NCI-H2227 treated with DMSO at 0.1 percent for 48 hours (cell line): ENCODE measurements at places on chromosomes 11 and 22.

DNA sequence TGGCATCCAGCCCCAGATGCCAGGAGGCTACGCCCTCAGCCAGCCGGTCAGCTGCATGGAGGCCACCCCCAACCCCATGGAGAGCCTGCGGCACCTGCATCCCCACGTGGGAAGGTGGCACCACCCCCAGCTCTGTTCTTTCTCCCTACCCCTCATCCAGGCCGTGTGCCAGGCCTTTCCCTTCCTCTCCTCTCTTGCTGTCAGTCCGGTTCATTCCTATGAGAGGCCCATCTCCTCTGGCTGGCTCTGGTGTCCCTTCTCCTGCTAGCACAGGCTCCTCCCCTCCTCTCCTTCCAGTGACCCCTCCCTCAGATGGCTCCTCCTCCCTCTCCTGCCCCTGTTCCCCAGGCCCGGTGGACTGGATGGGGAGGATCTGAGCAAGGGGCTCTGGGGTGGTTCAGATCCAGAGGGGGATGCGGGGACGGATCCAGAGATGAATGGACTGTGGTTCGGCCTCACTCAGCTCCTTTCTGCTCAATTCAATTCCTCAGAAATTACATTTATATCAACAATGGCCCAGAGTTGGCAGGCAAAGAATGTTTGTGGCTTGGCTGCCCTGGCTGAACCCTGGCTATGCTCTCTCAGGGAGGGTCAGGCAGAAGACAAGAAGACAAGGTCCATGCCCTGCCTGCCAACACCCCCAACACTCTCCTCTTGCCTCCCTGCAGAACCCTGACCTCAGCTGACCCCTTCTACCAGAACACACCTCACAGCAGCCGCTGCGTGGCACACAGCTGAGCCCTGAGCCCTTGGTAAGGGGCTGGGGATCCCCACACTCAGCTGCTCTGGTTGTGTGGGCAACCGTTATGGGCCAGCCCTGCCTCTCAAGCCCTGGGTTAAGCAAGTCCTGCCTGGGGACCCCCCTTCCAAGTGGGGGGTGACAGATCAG, 18.5 kb upstream of the LRRC10B start:
- no peak for DNase-seq

GRCh38 chr11:33645686-33646085, 54.9 kb downstream of the C11orf91 start:
- DNase-seq: no peak

GRCh38 chr22:44293876-44294275, 18.9 kb downstream of the SHISAL1 start:
- DNase-seq: no peak

GRCh38 chr22:39845529-39845928, 48.0 kb downstream of the ENTHD1 start:
- DNase-seq: no peak

GRCh38 chr11:31995525-31996094, 95.3 kb upstream of the RCN1 start:
- no peak for DNase-seq

DNA sequence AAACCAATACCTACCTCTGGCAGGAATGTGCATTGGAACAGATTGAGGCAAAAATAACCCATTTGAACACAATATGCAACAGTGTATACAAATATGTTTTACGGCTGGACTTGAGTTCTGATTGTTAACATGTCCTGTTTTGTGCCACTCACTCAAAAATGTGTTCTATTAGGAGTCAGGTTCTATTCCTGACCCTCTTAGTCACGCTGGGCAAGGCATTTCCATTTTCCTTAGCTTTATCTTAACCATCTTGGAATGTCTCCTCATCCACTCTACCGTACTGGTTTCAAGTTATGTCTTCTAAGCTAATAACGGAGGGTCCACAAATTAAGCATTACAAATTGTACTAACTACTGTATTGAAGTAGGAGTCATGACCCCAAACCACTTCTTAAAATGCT, 78.6 kb downstream of the MAML2 start:
- no peak for DNase-seq

DNA sequence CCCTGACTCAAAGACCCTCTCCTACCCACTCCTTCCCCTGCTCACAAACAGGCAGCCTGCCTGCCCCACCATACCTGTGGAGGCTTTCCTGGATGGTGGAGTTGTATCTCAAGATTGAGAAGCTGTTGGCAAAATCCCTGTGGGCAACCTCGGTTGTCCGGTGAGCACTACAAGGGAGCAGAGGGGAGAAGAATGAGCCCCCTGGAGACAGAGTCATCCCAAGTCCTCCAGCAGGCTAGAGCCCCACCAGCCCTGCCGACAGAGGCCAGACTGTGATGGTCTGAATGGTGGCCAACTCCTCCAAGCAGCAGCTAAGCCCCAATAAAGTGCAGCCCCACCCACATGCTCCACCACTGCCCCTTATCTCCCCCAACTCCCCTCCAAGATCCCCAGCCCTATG, 17.5 kb downstream of the TMPRSS13 start:
- DNase-seq: no peak

DNA sequence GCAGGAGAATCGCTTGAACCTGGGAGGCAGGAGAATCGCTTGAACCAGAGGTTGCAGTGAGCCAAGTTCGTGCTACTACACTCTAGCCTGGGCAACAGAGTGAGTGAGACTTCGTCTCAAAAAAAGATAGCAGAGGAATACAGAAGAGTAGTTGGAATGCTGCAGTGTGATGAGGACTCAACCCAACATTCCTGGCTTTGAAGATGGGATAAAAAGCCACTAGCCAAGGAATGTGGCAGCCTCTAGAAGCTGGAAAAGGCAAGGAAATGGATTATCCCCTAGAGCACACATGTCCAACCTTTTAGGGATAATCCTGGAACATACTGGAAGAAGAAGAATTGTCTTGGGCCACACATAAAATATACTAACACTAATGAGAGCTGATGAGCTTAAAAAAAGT, 13.9 kb downstream of the SLC25A17 start:
- DNase-seq: no peak

GRCh38 chr11:2797741-2798361, 87.7 kb downstream of the CDKN1C start:
- DNase-seq: no peak

GRCh38 chr11:131491503-131491902, 121.1 kb downstream of the NTM start:
- no peak for DNase-seq

DNA sequence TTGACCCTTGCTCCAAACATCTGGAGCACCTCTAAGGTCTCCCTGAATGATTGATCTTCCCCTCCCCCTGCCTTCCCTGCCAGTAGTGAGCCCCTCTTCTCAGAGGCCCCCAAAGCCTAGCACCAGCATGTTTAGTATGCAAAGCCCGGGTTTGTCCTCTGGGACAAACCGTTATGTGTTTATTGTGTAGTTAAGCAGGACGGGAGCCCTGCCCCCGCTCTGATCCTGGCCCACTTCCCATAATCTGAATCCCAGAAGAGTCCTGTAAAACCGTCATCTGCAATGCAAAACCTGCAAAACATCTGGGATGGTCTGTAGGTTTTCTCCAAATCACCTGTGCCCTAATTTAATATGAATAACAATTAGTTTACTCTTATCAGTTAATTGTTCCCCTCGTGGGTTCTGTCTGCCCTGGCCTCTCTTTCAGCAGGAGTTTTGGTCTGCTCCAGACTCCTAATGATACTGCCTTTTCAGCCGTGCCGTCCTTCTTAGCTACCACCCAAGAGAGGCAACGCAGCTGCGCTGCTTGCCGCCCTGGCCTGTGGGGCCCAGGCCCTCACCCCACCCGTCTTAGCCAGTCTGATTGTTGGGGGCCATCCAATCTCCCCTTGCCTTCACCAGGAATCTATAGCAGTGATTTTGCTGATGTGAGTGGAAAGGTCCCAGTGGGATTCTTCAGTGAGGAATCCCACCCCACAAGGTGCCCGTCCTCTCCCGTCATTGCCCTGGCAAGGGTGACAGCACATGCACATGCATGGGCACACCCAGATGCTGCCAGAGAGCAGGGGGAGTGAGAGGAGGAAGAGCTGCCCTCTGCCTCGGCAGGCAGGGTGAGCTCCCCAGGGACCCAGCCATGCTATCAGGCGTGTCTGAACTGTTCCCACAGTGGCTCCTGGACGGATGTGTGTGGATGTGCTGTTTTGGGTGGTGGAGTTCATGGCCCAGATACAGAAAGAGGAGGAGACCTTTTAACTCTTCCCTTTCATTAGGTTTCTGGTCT, 3.0 kb upstream of the B3GAT1 start:
- DNase-seq: no peak

- DNase-seq: no peak
Measured at GRCh38 chr11:68859123-68859522, 17.4 kb upstream of the CPT1A start.

DNA sequence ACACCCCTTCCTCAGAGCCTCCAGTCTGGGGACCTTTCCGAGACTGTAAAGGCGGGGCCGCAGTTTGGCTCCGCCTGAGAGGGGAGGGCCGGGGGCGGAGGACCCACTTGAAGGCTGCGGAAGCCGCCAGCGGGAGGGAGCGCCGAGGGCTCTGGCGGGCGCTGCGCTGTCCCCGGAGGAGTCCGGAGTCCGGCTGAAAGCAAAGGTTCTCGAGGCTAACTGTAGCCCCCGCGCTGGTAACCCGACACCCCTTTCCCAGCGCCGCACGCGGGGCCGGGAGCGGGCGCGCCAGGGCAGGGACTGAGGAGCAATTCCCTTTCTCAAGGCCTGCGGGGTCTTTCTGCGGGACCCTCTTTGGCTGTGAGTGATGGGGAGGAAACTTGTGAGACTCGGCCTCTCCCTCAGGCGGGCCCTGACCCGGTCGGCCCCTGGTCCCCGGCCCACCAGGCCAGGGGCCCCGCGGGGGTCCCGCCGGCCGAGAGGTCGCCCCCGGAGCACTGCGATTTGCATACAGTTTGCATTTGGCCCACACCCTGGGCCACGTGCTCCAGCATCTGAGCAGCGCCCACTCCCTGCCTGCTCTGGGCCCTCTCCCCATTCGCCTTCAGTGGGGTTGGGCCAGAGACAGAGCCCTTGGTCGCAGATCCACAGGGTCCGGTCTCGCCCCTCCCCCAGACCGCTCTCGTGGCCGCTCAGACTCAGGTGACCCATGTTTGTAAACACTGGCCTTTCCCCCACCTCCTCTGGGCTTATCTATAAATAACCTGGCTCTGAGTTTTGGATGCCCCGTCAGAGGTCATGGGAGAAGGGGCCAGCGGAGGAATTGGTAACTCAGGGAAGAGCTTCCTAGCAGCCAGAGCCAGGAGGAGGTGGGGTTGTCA, 519 bp upstream of the ART5 start:
- peak; percentile 56 for DNase-seq

GRCh38 chr11:119472856-119473222, 49.9 kb upstream of the THY1 start:
- DNase-seq: no peak

- DNase-seq: peak; percentile 51
Measured at GRCh38 chr11:17887779-17888178, 125.1 kb downstream of the SERGEF start.

DNA sequence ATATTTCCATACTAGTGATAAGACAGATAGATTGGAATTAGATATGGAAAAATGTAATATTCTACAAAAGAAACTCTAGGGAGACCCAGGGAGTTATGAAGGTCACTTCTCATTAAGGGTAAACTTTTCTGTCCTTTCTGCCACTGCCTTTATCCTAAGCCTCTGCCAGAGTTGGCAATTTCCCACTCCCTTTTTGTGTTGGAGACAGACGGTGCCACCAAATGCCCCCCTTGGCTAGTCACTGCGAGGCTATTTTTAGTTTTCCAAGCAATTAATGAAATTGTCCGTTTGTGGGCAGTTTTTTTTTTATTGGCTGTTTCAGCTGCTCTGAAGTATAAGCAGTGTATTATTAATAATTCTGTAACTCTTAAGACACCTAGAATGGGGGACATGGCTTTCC, 67.6 kb upstream of the TENM4 start:
- DNase-seq: no peak

DNA sequence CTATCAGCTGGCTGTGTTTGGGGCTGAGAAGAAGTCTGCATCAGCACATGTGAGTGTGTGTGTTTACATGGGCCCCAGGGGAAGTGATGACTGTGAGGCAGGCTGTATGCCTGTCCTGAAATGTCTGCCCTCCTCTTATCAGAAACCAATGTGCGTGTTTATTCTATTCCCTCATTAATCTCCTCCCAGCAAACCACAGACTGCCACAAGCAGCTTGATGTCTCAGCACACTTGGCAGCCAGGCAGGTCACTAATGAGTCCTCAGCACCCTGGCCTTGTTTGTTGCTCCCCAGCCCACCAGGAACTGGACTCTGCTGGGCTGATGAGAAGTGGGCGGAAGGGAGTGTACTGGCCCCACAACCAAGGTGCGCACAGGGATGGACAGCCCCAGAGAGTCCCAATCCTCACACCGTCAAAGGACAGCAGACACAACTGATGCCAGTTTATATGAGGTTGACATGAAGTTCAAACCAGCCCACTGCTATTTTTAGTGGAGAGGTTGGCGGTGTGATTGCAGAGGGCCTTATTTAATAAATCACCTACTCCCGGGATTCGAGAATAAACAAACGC, 225.8 kb downstream of the ETS1 start:
- no peak for DNase-seq

GRCh38 chr11:3111919-3112690, 53.0 kb downstream of the OSBPL5 start:
- DNase-seq: no peak

DNA sequence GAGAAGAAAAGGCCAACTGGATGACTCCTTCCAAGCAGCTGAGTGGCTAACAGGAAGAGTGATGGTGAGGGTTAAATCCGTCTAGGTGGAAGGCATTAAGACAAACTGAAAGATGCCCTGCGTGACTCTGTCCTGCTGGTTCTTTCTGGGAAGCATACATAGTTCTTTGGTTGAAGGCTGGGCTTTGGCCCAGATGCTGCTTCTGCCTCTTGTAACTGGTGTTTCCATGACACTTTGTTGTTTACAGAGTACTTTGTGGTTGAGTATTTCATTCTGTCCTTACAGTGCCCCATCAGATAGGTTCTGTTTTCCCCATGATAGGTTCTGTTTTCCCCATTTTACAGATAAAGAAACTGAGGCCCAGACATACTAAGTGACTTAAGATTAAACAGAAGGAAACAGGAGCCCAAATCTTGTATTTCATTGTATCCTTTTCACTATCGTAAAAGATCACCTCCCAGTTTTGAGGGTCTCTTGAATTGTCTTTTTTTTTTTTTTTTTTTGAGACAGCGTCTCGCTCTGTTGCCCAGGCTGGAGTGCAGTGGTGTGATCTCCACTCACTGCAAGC, 124.3 kb upstream of the RASSF10 start:
- no peak for DNase-seq

DNA sequence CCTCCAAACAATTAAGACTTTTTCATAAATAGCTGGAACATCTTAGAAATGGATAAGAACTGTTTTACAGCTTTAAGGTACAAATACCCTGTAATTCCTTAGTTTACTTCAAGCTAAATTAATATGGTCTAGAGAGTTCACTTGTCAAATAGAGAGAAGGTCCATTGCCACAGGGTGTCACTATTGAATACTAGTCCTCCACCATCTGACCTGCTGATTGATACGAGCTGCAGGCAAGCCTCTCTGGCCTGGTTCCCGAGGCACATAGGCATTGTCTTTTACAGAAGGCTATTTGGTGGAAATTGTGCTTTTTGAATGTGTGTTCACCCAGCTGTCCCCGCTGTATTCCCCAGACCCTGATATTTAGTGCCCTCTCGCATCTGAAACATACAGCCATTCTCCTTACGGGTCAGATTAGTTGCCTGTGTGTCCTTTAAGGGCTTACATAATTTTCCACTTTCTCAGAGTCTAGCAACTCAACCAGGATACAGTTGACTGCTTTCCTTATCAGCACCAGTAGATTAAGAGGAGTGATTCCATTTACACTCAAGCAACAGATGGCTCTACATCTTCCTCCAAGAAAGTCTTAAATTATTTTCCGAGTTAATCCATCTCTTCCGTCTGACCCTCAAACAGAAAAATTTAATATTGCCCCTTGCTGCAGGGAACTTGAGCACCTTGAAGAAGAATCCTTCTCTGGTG, 788.8 kb upstream of the FAT3 start:
- DNase-seq: no peak
